ENCODE measurements at places on chromosomes 5 and 9. TPM values are rescaled to one million over a fixed set of nuclear protein-coding genes. Genes with fewer than 3 reads are reported as not detected.

DNA sequence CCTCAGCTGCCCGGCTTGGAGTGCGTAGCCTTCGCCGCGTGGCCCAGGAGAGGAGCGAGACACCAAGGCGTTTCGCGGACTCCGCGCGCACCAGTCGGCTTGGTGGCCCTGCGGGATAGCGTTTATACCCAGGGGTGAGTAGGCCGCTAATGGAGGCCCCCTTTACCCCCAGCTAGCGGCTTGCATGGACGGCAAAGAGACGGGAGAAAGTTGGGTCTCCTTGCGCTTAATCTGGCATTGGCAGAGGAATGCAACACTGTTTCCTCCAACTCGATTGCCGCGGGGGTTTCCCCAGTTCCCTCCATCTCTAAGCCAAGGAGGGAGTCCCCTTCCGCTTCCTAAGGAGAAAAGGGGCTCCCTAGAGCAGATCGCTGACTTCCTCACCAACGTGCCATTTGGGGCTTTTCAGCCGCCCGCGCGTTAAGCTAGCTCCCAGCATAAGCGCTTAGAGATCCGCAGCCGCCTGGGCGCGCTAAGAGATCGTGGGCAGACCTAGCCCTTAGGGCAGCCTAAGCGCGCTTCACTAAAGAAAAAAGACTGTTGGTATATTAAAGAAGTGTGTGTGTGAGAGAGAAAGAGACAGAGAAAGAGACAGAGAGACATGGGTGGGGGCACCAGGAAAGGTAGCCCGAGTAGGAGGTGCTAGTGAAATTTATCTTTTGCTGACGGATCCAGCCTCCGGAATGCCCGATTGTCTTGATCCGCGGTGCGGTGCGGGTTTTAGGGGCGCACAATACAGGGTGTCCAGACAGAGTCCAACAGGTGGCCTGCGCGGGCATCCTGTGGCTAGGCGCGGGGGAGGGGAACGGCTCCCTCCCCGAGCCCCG lies 597.9 kb upstream of the SGCD start:
- no peak for DNase-seq

DNA sequence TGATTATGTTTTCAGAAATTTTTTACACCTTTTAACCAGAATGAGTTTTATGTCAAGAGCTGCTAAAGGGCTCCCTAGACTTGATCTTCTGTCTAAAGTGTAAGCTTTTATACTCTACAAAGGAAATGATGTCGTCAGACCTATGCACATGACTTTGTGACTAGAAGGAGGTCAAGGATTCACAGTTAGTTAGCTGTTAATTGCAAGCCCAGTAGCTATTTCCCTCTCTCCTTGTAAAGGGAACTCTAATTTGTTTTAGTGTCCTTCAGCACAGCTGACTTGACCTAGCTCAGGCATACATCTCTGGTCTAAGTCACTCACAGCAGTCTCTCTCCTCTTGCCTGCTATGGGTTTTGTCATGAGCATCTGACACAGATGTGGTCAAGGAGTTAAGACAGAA lies 173.5 kb upstream of the NREP start:
- no peak for DNase-seq

DNA sequence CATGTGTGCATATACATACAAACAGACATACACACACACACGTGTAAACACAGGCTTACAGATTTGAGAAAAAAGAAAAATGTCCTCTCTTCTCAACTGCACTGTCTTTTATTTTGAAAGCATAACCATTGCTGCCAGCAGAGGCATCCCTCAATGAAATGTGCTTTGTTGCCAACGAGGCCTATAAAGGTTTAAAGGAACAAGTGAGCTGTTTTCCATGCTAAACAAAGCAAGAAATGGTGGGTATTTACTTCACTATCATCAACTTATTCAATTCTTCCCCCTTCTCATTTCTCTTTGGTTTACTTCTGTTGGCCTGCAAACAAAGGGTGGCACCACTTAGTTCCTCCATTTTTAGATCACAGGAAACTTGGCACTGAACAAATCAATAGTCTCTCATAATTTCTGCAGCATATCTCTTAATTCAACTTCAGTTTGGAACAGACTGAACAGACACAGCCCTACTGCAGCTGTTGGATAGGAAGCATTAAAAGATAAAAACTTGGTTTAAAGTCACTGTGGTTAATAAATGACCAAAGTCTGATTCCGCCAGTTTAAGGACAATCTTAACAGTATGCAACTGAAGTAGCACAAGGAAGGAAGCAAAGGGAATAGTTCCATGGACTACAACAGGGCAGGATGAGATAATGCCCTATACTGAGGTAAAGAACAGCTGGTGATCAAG lies 21.7 kb downstream of the TTC33 start:
- no peak for DNase-seq

The LNPEP gene
- 40.8 TPM for total RNA-seq
